ENCODE measurements at places on chromosomes 2 and 18.
A peak's percentile ranks its signal among the peaks of the same experiment; 100 is the strongest.

GRCh38 chr2:96811917-96812316 lies 4.2 kb upstream of the CNNM3 start:
- no peak for DNase-seq

DNA sequence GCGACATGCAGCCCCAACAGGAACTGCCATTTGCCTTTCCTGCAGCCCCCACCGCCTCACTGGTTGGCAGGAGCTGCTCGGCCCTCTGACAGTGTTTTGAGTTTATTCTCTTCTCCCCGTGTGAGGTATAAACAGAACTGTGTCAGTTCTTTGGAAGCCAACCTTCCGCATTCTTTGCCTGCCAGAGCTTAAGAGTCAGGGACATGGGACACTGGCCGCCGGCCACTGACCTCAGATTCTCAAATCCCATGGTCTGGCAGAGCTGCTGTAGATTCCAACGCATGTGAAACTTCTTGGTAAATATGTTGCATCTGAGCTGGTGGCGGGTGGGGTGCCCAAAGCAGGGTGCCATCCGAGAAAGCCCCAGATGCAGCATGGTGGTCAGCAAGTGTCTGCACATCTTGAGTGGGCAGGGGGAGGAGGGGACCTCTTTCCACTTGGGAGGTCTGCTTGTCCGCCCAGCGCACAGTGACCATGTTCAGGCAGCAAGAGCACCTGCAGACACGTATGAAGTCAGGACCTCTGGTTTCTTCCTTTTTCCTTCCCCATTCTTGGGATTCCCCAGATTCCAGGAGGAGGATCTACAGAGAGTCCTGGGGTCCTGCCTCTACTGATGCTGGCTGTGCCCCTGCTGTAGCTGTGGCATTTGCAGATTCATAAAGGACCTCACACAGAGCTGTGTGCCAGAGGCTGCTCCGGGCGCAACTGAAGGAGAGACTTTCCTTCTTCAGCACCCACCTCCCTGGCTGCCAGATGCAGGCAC lies 23.8 kb downstream of the ASB18 start:
- no peak for DNase-seq

DNA sequence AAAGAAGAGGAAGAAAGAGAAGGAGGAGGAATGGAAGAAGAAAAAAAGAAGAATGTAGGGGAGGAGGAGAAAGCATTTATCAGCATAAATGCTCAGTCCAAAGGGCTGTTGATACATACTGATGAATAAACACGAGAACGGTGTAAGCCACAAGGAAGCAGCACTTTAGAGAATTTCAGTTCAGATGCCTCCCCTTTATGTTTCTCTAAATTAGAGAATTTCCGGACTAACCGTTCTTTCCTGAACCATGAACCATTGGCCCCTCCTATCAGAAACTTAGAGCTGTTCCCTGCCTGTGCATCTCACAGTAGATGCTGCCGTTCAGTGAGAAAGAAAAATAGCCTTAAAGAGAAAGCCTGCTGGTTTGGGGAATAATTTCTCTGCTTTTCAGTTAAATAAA lies 49.2 kb upstream of the TUBA3D start:
- DNase-seq = no peak

DNA sequence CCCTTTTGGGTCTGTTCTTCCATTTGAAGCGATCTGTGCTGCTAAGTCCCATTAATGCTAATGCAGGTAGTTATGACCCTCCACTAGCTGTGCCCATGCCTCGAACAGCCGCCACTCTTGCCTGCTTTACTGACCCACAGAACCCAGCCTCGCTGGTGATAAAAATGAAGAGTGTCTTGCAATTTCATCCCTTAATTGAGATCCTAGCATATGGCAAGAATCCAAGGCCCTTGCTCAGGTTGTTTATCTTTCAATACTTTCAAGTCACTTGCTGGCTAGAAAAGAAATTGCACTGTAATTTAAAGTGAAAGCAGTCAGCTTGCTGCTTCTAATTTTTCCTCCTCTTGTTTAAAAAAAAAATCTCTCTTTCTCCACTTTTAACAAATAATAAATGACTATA lies 73.6 kb downstream of the ZNF521 start:
- no peak for DNase-seq

GRCh38 chr18:57961876-57962505 lies 82.0 kb upstream of the NEDD4L start:
- DNase-seq = no peak

DNA sequence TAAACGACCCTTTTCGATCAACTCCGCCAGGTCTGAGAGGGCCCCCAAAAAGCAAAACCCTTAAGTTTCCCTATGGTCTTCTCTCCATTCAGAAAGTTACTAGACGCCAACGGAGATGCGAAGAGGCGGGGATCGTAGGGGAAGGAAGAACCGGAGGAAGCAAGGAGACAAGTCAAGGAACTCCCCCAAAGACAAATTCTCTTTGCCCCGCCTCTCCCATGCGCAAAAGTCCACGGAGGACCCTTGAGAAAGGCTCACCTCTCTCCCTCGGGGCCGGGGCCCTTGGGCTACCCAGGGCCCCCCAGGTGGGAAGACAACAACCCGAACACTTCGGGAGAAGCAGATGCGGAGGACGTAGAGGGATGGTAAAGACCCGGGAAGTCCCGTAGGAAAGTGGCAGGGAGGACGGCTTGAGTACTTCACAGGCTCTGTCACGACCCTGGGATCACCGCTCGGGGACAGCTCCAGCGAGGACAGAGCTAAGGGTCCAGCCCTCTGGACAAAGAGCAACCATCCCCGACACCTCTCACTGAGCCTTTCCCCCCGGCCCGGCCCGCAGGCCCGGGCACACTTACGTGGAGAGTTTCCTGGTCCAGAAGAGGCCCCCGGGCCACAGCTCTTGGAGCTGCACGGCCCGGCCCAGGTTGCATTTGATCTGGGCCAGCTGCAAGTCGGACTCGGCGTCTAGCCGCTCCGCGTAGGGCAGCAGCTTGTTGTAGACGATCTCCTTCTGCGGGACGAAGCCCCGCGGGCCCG lies 647 bp downstream of the PSME4 start:
- DNase-seq = no peak

DNA sequence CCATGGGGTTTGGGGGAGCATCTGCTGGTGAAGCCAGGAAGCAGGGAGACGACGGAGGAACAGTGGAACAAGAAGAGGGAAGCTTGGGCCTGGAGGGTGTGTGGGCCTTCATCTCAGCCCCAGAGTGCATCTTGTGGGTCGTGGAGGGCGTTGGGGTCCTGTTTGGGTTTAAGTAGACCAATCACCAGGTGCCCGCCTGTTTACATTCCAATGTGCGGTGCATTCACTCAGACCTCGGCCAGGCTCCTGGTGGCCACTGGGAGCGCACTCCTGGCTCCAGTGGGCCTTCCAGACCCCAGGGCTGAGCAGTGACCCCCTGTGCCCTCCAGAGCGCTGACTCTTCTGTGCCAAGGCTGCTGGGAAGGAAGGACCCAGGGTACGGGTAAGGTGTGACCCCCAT lies 293.7 kb downstream of the NDUFA10 start:
- DNase-seq = no peak

- no peak for DNase-seq
Measured at GRCh38 chr2:71608441-71608840, 155.1 kb downstream of the DYSF start.

DNA sequence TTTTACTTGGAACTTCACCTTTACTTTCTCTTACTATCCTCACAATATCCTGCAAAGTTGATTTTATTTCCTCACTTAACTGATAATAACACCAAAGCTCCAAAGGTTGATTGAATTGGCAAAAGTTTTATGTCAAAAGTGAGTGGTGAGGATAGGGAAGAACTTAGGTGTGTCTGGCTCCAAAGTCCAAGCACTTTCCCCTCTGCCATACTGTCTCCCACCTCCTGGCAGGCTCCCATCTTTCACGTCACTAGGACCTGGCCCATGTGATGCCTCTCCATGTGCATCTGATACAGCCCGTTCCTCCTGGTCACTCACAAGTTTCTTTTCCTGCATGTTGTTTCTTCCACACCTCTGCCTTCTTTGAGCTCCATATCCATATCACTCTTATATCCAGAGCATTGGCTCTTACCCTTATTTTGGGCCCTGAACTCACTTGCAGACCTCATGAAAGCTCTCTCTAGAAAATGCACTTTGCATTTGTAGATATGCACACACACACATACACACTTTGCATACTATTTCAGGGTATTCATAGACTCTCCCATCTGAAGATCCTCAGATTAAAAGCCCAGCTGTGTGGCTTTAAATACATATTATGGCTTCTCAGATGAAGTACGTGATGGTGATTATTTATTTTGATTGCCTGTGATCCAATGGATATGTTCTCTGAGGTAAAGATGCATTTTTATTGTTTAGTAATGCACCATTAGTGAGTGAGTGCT lies 12.3 kb downstream of the MEP1B start:
- DNase-seq = no peak

GRCh38 chr2:176763130-176763529 lies 449.5 kb upstream of the HNRNPA3 start:
- DNase-seq = no peak

DNA sequence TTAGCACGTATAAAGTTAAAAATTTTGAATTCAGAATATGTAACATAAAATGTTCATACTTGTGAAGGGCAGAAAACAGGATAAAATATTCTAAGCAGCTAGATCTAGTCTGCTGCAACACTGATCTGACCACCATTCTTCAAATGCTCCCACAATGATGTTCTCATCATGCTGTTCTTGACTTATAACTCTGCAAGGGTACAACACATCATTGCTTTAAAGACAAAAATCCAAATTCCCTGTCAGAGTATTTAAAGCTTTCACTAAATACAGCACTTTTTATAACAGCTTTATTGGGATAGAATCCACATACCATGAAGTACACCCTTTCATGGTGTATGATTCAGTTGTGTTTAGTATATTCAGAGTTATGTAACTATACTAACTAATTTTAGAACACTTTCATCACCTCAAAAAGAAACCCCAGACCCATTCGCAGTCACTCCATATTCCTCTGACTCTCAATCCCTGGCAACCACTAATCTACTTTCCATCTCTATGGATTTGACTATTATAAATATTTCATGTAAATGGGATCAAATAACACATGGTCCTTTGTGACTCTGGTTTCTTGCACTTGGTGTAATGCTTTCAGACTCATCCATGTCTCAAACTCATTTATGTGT lies 56.4 kb downstream of the MAP4K3 start:
- DNase-seq = no peak

DNA sequence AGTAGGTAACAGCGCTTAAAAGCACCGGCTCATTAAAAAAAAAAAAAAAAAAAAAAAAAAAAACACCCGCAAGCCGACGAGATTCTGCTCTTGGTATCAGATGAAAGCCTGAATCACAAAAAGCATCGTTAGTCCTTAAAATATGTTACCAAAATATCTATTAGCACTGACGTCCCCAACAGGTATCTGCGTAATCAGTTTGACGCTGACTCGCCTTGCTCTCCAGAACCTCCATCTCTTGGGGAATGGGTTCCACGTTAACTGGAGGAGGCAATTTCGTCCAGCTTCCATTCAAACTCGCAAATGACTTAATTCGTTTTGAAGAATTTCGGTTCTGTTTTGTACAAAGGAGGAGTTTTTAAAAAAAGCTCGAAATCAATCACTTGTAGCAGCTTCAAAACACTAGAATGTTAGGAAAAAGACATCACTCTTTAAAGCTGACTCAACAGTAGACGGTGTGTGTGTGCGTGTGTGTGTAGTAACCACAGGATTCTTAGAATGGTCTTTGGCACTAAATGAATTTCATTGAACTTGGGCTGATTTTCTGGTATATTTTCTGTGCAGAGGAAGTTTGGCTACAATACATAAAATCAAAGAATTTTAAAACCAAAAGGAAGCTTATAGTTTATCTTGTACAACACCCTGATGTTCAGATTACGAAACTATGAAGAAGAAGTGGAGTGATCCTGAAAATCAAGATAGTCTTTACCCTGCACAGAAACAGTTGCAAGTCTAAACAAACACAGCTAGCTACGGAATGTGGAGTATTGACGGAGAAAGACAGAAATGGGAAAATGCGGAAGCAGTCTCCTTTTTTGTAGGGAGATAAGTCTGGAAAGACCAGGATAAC lies 1.1 kb upstream of the PGAP1 start:
- peak; percentile 56 for DNase-seq

- no peak for DNase-seq
Measured at GRCh38 chr2:196592331-196592910, 47.1 kb upstream of the CCDC150 start.

- no peak for DNase-seq
Measured at GRCh38 chr2:167134381-167135072, 246.2 kb downstream of the XIRP2 start.

DNA sequence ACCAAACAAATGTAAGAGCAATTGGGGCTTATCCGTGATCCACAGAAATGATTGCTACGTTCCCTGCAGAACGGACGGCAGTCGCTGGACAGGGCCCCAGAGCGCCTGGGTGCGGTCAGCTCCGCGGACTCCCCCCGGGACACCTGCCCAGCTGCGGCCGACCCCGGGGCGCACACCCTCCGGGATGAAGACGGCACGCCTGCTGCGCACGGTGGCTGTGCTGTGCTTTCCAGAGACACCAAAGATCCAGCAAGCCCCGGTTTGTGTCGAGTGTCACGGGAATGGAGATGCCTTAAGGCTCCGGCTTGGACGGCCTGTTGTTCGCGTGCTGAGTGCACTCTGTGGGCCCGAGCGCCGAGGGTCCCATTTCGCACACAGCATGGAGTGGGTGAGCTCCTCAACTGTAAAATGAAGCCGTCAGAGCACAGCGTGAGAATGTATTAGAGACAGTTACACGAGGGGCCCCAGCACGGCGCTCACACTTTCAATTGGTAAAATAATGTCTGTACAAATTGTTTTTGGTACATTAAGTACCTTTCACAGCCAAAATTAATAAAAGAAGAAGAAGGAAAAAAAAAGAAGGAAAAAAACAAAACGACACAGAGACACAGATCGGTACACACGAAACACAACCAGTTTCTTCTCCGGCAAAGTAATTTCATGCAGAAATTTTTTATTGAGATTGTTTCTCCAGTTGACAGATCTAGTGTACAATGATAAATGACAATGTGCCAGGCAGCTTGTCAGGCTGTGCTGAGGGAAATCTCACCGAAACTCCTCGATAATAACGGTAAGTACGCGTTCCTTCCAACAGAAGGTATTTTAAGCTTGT lies 615.8 kb upstream of the SALL3 start:
- DNase-seq = no peak

DNA sequence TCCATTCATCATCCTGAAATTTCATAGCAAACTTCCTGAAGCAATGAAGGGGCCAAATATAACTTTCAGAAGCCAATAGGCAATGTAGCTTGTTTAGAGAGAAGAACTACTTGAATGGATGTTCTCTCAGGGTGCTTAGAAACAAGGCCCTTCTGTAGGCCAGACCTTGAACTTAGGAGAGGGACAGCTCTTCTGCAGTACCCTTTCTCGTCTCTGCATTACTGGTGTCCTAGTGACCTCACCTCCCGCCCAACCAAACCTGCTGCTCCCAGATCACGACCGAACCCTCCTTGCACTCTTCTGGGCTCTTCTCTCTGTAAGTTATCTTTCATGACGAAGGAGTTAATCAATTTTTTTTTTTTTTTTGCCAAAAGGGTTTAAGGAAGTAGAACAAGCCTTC lies 543.9 kb downstream of the TDRD15 start:
- DNase-seq = no peak

GRCh38 chr2:176297067-176297466 lies 27.8 kb downstream of the MTX2 start:
- DNase-seq = no peak

- no peak for DNase-seq
Measured at GRCh38 chr2:17821535-17822444, 5.5 kb downstream of the MSGN1 start.

GRCh38 chr2:96258166-96259022 lies 7.4 kb downstream of the TMEM127 start:
- no peak for DNase-seq

Measured in activated naive CD4-positive, alpha-beta T cell treated with anti-CD3 and anti-CD28 coated beads, Interleukin-2, amount 50 U/mL, for 16 hours (primary cell).